ENCODE measurements at places on chromosomes 4 and X.

GRCh38 chrX:146054311-146054710 is 236.7 kb downstream of the SLITRK2 start:
- DNase-seq = no peak

- no peak for DNase-seq
Measured at GRCh38 chr4:183356173-183356830, 34.1 kb upstream of the CLDN24 start.

DNA sequence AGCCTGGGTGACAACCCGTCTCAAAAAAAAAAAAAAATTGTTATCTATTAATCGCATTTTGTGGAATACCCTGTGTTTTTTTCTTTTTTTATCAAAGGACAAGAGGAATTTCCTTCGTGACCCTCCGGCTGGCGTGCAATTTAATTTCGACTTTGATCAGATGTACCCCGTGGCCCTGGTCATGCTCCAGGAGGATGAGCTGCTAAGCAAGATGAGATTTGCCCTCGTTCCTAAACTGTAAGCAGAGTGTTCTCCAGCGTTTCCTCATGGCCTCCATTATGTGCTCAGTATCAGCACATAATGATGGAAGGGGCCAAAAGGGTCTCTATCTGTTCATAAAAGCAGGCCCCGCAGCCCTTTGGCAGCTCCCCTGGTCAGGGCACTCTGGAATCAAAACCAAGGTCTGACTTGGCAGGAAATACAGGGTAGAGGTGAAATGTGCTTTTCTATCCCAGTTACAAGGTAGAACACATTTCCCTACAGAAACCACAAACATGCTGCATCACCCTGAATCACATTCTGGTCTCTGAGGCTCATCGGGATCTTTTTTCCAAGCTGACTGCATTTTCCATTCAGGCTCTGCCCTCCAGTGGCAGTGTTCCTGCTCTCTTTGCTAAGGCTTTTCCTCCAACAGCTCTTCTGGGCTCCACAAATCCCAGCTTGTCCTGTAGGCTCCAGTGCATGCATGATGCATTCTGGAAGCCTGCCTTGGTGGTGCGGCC is 24.4 kb downstream of the SYAP1 start:
- DNase-seq = no peak

GRCh38 chr4:169210504-169211118 is 60.1 kb downstream of the SH3RF1 start:
- DNase-seq = no peak

- no peak for DNase-seq
Measured at GRCh38 chr4:1164040-1164439, 8.3 kb downstream of the SPON2 start.

GRCh38 chr4:65018313-65018712 is 609.1 kb upstream of the TECRL start:
- DNase-seq = no peak

GRCh38 chr4:134490863-134491262 is 289.3 kb upstream of the PABPC4L start:
- no peak for DNase-seq

DNA sequence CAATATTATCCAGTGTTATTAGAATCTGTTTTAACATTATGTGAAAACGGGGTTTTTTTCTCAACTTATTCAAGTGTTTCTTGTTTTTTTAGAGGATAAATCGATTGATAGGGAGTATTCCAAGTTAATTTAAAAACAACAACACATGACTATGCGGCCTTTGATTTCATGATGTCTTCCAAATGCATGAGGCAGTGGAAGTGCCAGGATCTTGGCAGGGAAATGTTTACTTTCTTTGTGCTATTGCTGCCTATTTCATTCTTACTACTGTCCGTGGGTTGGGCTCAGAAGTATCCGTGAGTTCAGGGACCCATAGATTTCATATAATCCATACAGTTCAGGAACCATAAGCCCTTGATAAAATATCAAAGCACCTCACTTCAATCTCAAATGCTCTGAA is 64.6 kb downstream of the ABCG2 start:
- DNase-seq = no peak

GRCh38 chr4:83701041-83701440 is 165.1 kb downstream of the GPAT3 start:
- DNase-seq = no peak

DNA sequence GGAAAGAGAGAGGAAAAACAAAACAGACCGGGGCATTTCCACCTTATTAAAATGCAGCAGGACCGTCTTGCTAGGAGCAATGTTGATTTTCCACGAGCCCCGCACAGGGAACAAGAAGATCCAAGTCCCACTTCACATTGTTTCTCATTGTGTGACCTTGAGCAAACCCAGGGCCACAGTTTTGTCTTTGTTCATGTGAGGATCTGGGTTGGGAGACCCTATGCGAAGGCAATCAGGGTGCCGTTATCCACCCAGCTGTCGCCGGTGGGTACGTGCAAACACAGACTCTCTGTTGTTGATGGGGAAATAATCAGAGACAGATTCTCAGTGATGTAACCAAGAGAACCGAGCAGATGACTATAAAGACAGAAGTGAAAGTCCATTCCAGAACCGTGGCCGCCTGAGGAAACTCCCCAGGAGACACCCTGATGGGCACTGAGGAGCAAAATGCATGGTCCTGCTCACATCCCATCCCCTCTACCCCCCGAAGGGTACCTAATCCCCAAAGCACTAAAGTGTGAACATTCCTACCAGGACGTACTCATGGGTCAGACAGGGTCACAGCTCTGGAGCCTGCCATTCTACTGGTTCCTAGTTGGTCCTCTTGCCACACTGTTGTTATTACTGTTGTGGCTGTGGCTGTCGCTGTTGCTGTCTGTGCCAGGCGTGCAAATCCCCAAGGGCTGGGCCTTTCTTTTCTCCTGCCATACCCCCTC is 102.7 kb upstream of the RBPJ start:
- DNase-seq = no peak

DNA sequence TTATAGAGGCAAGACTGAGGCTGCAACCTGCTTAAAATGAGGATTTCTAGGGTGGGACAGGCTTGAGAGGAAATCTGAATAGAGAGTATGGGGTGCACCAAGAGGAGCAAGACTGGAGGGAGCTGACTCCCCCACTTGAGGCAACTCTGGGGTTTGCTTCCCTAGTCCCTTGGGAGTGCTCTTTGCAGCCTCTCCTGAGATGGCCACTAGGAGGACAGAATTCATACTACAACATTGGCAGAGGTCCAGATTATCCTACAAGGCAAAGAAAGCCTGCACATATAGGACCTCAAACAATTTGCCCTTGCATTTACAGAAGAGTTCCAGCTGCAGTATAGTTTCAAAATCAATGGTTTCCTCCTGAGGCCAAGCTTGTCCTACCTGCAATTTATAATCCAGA is 830.9 kb downstream of the TECRL start:
- no peak for DNase-seq

GRCh38 chr4:74230902-74231499 is 73.1 kb downstream of the MTHFD2L start:
- no peak for DNase-seq

GRCh38 chr4:109745830-109746229 is 16.0 kb upstream of the PLA2G12A start:
- DNase-seq = no peak

- no peak for DNase-seq
Measured at GRCh38 chrX:16786791-16787735, 797 bp downstream of the TXLNG start.

GRCh38 chr4:2637956-2638552 is 101.6 kb downstream of the FAM193A start:
- no peak for DNase-seq

- DNase-seq = no peak
Measured at GRCh38 chr4:130760246-130760645, 1664.3 kb downstream of the C4orf33 start.

- no peak for DNase-seq
Measured at GRCh38 chr4:23853986-23854660, 35.7 kb downstream of the PPARGC1A start.

DNA sequence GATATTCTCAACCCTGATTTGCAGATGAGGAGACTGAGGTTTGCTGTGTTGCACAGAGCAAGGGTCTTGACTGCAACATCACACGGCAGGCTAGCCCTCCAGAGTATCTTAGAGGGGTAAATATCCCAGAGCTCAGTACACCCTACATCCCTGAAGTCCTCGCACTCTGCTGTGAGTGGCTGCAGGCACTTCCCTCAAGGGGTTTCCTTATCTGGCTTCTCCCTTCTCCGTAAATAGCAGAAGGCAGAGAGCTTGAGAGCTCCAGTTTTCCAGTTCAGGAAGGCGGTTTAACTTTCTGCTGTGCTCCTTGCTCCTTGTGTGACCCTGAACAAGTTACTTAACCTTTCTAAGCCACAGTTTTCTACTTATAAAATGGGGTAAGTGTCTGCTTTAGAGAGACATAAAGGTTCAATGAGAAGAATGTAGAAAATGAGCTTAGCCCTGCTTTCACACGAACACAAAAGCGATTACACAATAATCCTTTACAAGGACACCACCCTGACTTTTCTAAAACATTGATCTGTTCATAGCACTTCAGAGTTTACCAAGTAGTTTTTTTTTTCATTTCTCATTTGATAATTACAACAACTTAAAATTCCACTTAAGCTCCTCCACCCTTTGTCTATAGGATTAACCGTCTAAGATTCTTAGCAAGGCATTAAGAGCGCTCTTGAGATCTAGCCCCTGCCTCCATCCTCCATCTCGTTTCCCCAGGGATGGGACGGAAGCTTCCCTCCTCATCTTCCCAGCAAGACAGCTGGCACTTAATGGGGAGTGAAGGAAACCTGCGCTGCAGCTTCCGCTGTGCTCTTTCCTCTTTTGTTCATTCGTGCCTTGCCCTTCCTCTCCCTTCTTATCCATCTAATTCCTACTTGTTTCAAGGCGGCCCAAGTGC is 68.4 kb downstream of the TAPT1 start:
- DNase-seq = no peak

DNA sequence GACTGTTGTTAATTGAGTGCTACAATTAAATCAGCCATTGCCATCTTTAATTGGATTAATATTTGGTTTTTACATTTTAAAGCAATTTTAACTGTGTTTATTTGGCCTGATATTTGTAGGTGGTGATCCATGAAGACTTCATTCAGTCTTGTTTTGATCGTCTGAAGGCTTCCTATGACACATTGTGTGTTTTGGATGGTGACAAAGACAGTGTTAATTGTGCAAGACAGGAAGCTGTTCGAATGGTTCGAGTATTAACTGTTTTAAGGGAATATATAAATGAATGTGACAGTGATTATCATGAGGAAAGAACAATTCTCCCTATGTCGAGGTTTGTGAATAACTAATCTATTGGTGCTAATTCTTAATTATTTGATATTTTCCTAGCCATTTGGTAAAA is 82.6 kb downstream of the USP9X start:
- DNase-seq = no peak

GRCh38 chr4:136680271-136680670 is 852.0 kb downstream of the PCDH18 start:
- DNase-seq = no peak

- no peak for DNase-seq
Measured at GRCh38 chr4:2105559-2105958, 46.4 kb downstream of the NAT8L start.

- no peak for DNase-seq
Measured at GRCh38 chr4:99463566-99463965, 28.4 kb upstream of the ADH7 start.

GRCh38 chr4:188031751-188032150 is 36.2 kb downstream of the ZFP42 start:
- DNase-seq = no peak

- no peak for DNase-seq
Measured at GRCh38 chr4:26171501-26171900, 149.3 kb upstream of the RBPJ start.

DNA sequence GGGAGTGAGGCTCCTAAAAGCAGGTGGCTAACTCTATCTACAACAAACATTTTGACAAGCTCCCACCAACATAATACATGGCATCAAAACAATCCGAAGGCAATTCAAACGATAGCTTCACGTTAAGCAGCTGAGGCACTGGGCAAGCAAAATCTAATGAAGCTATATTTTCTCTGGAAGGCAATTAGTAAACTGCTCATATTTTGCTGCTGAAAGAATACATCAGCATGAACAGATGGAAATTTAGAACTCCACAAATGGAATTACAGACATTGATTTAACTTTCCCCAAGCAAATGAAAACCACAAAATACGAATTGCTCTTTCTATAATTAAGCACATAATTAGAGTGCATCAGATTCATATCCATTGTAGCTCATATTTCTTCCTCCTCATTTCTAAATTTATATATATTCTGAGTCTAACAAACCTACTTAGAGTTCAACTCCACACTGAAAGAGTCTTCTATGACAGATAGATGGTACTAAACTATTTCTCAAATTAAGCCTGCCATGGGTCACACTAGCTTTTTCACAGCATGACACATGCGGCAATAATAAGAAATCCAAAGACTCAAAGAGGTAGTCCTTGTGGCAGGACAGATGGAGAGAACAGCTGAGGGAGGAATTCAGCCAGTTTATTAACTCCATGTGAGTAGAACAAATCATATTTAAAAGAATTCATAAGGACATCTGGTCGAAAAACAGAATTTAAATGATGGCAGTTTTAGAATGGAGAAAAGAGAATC is 305.4 kb downstream of the MAPK10 start:
- DNase-seq = no peak

- no peak for DNase-seq
Measured at GRCh38 chrX:130786030-130786429, 117.0 kb downstream of the ENOX2 start.

- DNase-seq = no peak
Measured at GRCh38 chr4:174434455-174434854, 87.8 kb downstream of the HPGD start.

DNA sequence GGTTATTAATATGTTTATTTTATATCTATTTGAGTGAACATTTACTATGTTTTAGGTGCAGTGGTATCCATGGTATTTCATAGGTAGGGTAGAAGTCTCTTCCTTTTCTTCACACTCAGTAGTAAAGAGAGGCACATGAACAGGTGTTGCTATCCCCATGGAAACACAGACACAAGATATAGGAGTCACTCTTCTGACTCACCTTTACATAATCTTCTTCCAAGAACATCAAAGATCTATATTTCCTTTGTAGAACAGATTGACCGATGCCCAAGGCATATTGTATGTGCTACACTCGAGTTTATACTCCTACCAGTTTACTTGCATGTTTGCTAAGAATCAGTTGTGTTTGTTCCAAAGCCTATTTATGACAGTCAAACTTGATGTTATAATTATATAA is 1997.4 kb downstream of the C4orf33 start:
- no peak for DNase-seq

GRCh38 chrX:40411340-40412111 is 169.2 kb upstream of the ATP6AP2 start:
- no peak for DNase-seq

DNA sequence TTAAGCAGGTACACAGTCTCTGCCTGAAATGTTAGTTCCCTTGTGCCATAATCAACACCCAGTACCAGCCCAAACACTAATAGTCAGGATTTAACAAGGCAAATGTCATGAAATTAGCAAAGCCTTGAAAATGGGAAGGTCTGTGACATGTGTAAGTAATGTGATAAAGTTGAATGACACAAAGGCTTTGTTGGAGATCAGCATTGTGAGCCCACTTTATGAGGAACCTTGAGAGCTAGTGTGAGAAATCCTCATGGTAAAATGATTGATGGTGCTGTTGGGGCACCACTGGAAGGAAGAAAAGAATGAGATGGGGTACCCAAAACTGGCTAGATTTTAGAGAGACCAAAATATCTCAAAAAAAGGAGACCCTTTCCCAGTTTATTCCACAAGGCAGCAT is 3.3 kb upstream of the LIN54 start:
- DNase-seq = no peak
